ENCODE measurements at places on chromosomes 4 and X. TPM values are rescaled to one million over a fixed set of nuclear protein-coding genes. Genes with fewer than 3 reads are reported as not detected.
A peak's percentile ranks its signal among the peaks of the same experiment; 100 is the strongest.

Gene MAGEA8
- total RNA-seq, result not detected

DNA sequence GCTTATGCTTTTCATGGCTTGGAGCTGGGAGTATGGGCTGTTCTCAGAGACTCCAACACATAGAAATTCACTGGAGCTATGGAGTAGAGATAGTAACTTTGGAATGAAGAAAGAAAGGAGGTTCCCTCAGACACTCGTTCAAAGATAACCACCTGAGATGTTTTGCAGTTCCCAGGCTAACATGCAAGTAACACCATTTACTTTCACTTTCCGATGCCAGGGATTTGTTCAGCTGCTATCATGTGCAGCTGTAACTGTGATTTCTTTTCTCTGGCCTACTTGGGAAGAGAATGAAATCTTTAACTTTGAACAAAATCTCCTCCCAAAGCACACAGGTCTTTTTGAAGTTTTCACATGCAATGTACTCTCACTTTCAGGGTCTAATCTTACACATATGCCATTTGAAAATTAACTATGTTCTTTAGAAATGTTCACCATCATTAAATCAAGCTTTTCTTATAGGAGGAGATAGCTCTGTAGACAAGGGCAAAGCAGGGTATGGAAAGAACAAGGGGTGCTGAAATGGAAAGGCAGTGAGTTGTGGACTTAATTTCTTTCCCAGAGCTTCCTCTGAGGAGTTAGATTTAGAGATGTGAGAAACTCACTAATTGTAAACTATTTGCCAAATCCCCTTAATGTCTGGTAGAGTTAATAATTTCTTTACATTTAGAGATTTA is 514.3 kb downstream of the PDHA2 start:
- DNase-seq, result no peak

Gene PPP1R3F
- total RNA-seq, result 6.2 TPM

Gene CXCL9
- 1.2 TPM for total RNA-seq

- DNase-seq, result peak; percentile 22
These were observed 61.7 kb downstream of the EVC start for GRCh38 chr4:5772528-5773270.

Gene CTAG1A
- total RNA-seq, result not detected

Gene HMGB3
- total RNA-seq, result 17.2 TPM

Gene PCDH19
- total RNA-seq, result 2.8 TPM

DNA sequence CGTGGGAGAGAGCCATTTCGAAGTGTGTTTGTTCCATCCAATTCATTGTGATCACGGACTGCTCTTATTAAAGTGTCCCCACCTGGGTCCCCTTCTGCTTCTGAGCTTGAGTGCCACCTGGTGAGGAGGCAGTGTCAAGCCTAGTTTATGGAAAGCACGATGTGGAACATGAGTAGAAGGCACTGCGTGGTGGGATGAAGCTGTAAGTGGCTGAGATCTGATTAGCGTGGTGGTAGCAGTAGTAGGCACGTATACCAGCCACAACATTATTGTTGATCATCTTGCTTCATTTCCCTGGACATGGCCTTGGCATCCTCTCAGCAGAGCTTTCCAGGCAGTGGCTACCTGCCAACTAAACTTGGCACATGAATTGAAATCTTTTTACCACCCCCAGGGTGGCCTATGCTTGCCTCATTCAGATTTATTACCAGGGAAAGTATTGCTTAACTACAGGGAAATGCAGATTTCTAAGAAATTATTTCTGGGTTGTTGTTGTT is 46.4 kb downstream of the GPAT3 start:
- peak; percentile 49 for DNase-seq

DNA sequence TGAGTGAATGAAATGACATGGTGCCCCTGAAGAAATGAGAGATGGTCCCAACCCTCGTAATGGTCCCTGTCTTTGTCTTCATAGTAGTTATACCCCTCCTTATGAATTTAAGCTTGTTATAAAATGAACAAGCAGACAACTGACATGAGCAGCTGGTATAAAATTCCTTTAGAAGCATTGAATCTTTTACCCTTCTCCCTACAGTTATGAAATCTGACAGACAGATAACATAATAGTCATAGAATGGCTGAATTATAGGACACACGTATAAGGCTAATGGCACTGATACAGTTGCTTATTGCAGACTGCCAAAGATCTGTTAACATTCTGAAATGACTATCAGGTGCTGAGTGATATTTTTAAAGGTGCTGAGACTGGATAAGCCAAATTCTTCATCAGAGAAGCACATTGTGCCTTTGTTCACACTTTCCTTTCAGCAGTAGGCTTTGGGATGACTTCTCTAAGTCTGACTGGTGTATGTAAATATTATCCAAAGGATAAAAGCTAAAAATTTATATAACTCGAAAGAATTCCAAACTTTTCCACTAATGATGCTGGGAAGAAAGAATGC is 47.4 kb upstream of the PDGFC start:
- DNase-seq, result no peak

- DNase-seq, result no peak
These were observed 7.2 kb downstream of the SLC25A6 start for GRCh38 chrX:1384658-1385252.

Gene FGF16
- total RNA-seq, result 0.39 TPM

Gene SPATA4
- not detected for total RNA-seq
